ENCODE measurements at places on chromosomes 5 and 9.

DNA sequence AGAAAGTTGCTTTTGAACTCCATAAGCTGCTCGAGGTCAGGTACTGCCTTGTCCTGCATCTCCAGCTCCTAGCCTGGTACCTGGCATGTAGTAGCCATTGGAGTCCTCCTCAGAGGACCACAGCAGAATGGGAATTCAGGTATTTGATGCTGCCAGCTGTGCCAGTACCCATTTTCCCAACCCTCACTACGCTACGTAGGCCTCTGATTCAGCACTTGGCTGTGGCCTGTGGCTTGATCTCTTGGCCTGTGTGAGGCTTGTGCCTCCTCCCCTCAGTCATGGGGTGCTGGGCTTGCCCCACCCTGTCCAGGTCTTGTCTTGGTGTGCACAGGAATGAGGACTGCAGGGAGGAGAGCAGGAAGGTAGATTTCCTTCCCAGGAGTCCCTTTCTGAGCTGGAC lies 11.8 kb downstream of the OTULIN start:
- DNase-seq, result no peak

GRCh38 chr9:36632892-36633291 lies 60.2 kb downstream of the MELK start:
- peak; percentile 22 for DNase-seq

DNA sequence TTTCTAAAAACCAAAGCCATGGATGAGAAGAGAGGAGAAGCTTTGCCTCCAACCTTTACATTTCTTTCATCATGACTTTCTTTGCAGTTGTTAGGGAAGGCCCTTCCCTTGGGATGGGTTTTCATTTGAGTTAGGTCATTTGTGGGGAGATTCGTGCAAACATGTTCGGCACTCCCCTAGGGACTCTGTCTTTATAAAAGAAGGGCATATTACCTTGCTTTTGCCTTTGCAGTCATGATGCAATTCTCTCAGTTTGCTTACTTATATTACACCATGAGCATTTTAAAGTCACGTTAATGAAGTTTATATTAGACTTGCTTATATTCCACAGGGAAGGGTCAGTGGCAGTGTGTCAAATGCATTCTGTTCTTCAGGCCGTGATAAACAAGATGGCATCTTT lies 289.3 kb upstream of the WWC1 start:
- no peak for DNase-seq

GRCh38 chr5:75837258-75837841 lies 120.1 kb upstream of the POC5 start:
- no peak for DNase-seq

- DNase-seq, result no peak
Measured at GRCh38 chr9:72772661-72773060, 180.2 kb downstream of the ALDH1A1 start.

- peak; percentile 74 for DNase-seq
Measured at GRCh38 chr9:89676281-89676680, 71.5 kb downstream of the GADD45G start.

DNA sequence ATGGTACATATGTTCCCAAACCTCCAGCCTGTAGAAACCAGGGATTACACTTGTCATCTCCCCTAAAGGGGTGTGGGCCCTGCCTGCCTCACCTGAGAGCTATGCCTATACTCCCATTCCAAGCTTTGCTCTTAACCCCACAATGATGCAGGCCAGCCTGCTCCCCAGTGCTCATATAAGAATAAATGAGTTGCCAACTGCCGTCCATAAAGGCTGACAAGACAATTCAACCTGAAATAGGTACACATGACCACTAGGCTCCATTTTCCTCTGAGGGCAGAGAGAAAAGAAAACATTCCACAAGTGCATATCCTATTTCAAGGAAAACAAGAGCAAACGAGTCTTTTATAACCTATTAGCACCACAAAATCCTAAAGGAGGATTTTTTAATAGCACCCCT lies 28.4 kb downstream of the SKP1 start:
- no peak for DNase-seq

DNA sequence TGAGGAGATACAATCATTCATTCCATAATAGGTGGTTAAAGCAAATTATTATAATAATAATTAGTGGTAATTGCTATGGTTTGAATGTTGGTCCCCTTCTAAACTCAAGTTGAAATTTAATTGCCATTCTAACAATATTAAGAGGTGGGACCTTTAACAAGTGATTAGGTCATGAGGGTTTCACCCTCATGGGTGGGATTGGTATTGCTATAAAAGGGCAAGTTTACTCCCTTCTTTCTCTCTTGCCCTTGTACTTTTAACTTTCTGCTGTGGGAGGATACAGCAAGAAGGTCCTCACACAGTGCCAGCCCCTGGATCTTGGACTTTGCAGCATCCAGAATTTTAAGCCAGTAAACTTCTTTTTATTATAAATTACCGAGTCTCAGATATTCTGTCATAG lies 101.9 kb upstream of the PARP8 start:
- DNase-seq, result no peak

GRCh38 chr5:63959177-63959982 lies 2.9 kb downstream of the HTR1A start:
- DNase-seq, result peak; percentile 53

DNA sequence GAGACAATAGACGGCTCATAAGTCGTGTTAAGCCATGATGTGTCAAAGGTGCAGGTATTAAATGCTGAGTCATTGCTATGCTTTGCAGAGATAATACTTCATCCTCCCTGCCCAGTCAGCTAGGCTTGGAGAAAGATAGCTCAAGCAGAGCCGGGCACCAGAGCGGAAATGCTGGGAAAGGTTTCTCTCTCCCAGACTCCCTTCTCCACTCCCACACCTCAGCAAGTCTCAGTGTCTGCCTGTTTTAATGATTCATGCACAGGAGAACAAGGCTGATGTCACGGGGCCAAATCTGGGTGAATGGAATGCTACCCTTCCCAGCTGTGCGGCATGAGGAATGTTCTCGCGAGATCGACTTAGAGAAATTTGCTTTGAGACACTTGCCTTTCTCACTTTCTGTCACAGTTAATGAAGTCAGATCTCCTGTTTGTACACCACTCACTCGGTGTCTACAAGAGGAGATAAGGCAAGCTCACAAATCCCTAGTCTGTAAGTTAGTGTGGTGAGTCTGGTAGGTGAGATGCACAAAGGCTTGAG lies 204.4 kb downstream of the EFNA5 start:
- DNase-seq, result no peak

DNA sequence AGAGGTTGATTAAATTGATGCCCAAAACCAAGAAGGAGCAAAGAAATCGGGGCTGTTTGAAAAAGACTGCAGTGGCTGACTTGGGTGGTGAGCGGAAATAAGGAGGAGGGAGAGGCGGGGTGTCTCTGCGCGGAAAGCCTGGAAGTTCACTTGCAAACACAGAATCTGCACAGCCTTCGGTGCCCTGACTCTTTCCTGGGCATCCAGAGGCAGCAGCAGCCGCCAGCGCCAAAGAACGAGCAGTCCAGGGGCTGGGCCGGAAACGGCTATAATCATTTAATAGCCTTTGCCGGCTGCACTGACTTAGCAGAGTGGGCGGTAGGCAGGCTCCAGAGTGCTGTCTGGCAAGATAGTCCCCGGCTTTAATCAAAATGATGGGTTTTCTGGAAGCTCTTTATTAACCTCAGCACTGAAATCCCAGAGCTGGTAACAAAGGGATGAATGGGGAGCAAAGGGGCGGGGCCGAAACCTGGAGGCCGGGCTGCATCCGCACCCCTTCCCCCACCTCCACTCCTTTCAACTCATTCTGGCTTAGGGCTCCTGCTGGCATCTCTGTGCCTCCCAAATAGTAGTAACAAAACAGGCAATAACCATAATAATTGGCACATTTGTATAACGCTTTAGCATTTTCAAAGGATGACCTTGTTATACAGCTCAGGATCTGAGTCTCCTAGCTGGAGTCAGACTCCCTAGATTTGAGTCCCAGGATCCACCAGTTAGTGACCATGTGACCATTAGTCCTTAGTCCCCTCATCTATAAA lies 35.7 kb downstream of the PCDHAC2 start:
- DNase-seq, result peak; percentile 44
